Psoas muscle (tissue), 8 donors: ENCODE measurements at places on chromosomes 2 and 18.

DNA sequence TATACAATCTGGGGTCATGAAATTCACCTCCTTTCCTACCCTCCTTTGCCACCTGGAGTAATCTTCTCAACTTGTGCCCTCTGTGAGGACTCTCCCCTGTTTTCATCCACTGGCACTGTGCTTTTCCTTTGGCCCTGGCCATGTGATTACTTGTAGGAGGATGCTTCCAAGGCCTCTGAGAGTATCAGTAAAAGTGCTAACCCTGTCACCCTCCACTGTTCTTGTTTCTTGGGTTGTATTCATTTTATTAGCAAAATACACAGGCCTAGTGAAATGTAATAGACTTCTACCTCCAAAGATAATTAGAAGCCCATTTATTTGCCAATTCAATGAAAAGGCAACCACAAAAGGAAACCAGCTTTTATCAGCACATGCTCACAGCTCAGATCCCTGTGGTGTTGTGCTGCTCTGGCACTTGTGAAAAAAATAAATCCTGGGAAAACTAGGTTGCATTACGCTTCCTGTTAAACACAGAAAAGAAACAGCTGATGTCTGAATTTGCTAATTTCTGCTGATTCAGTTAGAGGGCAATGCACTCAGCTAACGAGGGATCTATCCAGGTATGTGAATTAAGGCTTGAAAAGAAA is 357.5 kb upstream of the ETAA1 start:
- no peak overlapping the region for H3K27ac ChIP-seq
- no peaks in the 10 kb centered on the region for H3K36me3 ChIP-seq

- H3K4me1 ChIP-seq, result no peaks in the 10 kb centered on the region
- H3K27ac ChIP-seq, result no peak overlapping the region
- H3K27me3 ChIP-seq, result no peaks in the 10 kb centered on the region
- no peaks in the 10 kb centered on the region for H3K36me3 ChIP-seq
- no peak overlapping the region for H3K4me3 ChIP-seq
Measured at GRCh38 chr2:167275046-167275445, 386.8 kb downstream of the XIRP2 start.

DNA sequence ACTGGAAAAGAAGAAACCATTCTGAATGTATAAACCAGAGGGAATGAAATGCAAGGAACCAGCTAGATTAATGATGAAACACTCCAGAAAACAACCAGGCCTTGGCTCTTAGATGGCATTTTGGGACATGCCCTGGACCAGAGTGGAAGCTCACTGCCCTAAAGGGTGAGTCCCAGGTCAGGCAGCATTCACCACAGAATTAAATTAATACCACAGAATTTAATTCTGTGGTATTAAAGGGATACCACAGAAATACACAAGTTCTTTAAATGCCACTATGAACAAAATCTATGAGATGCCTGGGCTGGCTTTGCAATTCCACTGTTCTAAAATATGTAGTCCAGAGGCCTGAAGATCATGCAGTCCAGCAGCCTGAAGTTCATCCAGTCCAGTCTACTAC is 122.3 kb upstream of the KYNU start:
- no peak overlapping the region for H3K27ac ChIP-seq
- no peaks in the 10 kb centered on the region for H3K27me3 ChIP-seq
- H3K4me3 ChIP-seq, result no peak overlapping the region
- DNase-seq, result no peak
- H3K36me3 ChIP-seq, result no peaks in the 10 kb centered on the region
- H3K4me1 ChIP-seq, result no peaks in the 10 kb centered on the region

- H3K4me1 ChIP-seq, result no peaks in the 10 kb centered on the region
- no peak for DNase-seq
- H3K36me3 ChIP-seq, result no peaks in the 10 kb centered on the region
- H3K27me3 ChIP-seq, result no peaks in the 10 kb centered on the region
Measured at GRCh38 chr2:2456721-2457120, 125.6 kb upstream of the MYT1L start.

DNA sequence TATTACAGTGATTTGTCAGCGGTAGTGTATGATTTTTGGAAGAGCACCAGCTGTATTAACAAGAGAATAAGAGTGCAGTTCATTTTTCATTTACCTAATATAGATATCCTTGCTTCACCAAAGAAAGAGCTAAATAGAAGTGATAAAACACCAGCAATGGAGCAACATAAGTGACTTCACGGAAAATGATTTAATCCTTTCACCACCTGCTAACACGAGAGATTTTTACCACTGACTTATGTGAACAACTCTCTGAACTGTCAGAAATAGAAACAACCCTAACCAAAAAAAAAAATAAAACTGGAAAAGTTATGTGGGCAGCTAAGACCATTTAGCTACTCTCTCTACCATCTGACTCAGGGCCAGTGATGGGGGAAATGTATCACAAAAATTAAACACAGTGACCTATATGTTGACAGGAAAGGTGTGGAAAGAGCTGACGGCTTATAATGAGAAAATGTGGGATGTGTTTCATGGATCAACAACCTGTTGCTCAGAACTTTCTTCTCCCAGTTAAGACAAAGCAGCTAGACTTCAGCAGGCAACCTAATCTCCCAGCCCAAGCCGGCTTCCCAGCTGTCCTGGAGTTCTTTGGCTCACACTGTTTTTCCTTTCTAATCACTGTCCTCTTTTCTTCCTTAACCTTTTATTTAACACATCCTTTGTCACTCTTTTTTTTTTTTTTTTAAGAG is 272.7 kb downstream of the SS18 start:
- H3K36me3 ChIP-seq, result no peaks in the 10 kb centered on the region
- no peaks in the 10 kb centered on the region for H3K27me3 ChIP-seq
- no peak for DNase-seq
- no peak overlapping the region for H3K4me3 ChIP-seq
- H3K4me1 ChIP-seq, result no peaks in the 10 kb centered on the region

GRCh38 chr18:66046032-66046602 is 295.3 kb downstream of the CDH7 start:
- H3K4me1 ChIP-seq, result no peaks in the 10 kb centered on the region
- no peak overlapping the region for H3K27ac ChIP-seq
- H3K36me3 ChIP-seq, result no peaks in the 10 kb centered on the region
- H3K4me3 ChIP-seq, result no peak overlapping the region
- DNase-seq, result no peak

DNA sequence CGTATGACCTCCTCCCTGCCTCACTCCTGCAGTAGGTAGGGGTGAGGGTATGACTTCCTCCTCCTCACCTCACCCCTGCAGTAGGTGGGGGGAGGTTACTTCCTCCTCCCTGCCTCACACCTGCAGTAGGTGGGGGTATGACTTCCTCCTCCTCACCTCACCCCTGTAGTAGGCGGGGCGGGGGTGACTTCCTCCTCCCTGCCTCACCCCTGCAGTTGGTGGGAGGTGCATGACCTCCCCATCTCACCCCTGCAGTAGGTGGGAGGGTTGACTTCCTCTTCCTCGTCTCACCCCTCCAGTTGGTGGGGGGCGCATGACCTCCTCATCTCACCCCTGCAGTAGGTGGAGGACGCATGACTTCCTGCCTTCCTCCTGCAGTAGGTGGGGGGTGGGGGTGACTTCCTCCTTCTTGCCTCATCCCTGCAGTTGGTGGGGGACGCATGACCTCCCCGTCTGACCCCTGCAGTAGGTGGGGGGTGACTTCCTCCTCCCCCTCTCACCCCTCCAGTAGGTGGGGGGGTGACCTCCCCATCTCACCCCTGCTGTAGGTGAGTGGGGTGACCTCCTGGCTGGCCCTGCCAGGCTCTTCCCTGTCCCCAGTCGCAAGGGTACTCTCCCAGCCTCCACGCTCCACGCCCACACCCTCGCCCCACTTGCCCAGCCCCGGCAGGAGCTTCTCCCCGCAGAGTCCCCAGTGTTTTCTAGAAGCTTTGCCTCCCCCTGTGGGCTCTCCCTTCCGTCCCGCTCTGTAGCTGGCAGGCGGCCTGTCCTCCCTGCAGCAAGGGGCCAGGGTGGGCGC is 39.3 kb downstream of the TSHZ1 start:
- H3K36me3 ChIP-seq, result no peaks in the 10 kb centered on the region
- H3K27me3 ChIP-seq, result no peaks in the 10 kb centered on the region
- peaks cover 49% of the 10 kb centered on the region for H3K4me1 ChIP-seq
- H3K27ac ChIP-seq, result no peak overlapping the region
- DNase-seq, result no peak
- H3K4me3 ChIP-seq, result no peak overlapping the region

GRCh38 chr2:39228413-39229209 is 15.2 kb downstream of the CDKL4 start:
- no peaks in the 10 kb centered on the region for H3K4me1 ChIP-seq
- no peak overlapping the region for H3K27ac ChIP-seq
- no peak for DNase-seq
- H3K36me3 ChIP-seq, result no peaks in the 10 kb centered on the region
- no peaks in the 10 kb centered on the region for H3K27me3 ChIP-seq

DNA sequence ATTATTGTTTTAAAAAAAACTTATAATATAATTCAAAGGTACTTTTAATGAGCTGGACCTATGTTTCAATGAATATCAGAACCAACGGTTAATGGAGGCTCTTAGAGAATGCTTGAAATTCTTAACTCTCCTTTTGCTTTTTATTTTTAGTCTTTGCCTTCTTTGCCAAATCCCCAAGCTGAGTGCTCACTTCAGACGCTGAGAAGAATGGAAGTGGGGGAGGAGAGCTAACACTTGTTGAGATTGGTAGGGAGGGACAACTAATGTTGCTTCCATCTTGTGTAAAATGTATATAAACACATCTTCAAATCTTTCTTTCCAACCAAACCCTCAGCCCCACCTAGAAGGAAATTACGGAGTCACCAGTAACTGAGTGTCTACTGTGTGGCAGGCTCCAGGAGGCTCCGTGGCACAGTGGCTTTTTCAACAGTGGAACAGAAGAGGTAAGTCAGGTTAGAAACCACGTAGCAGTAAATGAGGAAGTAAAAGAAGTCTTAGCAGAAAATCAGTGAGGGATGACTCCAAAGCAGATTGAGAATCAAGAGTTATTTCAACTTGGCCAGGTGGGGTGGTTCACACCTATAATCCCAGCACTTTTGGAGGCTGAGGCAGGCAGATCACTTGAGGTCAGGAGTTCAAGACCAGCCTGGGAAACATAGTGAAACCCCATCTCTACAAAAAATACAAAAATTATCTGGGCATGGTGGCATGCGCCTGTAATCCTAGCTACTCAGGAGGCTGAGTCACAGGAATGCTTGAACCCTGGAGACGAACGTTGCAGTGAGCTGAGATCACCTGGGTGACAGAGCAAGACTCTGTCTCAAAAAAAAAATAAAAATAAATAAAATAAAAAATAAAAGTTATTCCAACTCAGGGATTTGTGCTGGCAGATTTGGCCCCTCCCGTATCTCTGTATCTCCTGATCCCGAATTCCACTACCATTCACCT is 45.0 kb upstream of the CREB1 start:
- peaks cover 19% of the 10 kb centered on the region for H3K4me1 ChIP-seq
- no peak overlapping the region for H3K4me3 ChIP-seq
- no peak overlapping the region for H3K27ac ChIP-seq
- no peaks in the 10 kb centered on the region for H3K36me3 ChIP-seq
- no peak for DNase-seq

DNA sequence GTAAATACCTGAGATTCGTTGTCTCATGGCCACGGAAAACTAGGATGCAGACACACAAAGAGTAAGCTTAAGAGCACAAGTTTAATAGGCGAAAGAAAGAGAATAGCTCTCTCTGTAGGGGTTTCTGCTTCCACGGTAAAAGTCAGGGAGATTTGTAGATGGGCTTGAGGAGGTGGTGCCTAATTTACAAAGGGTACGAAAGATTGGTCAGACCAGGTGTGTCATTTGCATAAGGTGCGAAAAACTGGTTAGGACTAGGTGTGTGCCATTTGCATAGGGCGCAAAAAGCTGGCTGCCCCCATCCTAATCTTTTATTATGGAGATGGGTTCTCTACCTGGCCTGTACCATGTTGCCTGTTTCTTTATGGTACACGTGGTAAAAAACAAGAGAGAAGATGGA is 170.5 kb upstream of the DOK6 start:
- H3K36me3 ChIP-seq, result no peaks in the 10 kb centered on the region
- no peak for DNase-seq
- H3K4me3 ChIP-seq, result no peak overlapping the region
- H3K4me1 ChIP-seq, result no peaks in the 10 kb centered on the region
- no peaks in the 10 kb centered on the region for H3K27me3 ChIP-seq

- H3K27ac ChIP-seq, result no peak overlapping the region
- H3K4me1 ChIP-seq, result peaks cover 3% of the 10 kb centered on the region
- H3K4me3 ChIP-seq, result no peak overlapping the region
- H3K27me3 ChIP-seq, result peaks cover 77% of the 10 kb centered on the region
- no peaks in the 10 kb centered on the region for H3K36me3 ChIP-seq
Measured at GRCh38 chr2:232349546-232349945, 29.0 kb upstream of the ALPP start.

DNA sequence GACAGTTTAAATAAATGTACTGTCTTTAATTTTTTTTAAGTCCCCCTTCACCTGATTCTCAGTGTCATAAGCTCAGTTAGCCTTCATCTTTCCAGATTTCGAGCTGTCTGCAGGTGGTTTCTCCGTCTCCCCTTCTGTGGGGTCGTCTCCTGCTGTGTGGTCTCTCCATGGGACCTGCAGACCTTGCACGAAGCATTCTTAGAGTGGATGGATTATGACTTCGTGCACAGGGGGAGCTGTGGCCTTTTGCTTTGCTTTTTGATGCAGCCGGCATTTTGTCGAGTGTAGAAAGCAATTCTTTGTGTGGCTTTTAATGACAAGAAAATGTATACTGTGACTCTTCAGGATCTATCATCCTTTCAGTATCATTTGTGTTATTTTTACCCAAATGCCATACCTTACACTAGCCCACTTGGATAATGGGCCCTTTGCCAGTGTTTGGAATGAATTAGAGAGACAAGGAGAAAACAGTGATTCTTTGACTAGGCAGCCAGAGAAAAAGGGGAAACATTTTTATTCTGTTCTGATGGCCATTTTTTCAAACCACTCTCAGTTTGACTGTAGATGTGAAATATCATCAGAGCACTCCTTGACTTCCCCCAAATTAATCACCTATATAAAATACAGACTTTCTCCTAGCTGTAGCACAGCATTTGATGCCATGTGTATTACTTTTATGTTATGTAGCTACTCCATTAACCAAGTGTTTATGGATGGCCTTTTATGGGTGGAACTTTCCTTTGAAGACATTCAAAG is 54.3 kb downstream of the ITGA6 start:
- H3K4me1 ChIP-seq, result peaks cover 4% of the 10 kb centered on the region
- H3K27ac ChIP-seq, result no peak overlapping the region
- H3K4me3 ChIP-seq, result no peak overlapping the region

- H3K4me3 ChIP-seq, result no peak overlapping the region
- H3K27ac ChIP-seq, result no peak overlapping the region
- no peaks in the 10 kb centered on the region for H3K36me3 ChIP-seq
- no peaks in the 10 kb centered on the region for H3K27me3 ChIP-seq
Measured at GRCh38 chr2:215619989-215620388, 184.1 kb upstream of the FN1 start.

GRCh38 chr2:151353995-151354394 is 3.4 kb upstream of the TNFAIP6 start:
- no peaks in the 10 kb centered on the region for H3K27me3 ChIP-seq
- no peak overlapping the region for H3K4me3 ChIP-seq
- no peaks in the 10 kb centered on the region for H3K4me1 ChIP-seq

GRCh38 chr2:231676243-231676642 is 32.1 kb upstream of the PTMA start:
- no peak overlapping the region for H3K27ac ChIP-seq
- H3K4me1 ChIP-seq, result peaks cover 13% of the 10 kb centered on the region
- H3K36me3 ChIP-seq, result no peaks in the 10 kb centered on the region
- H3K4me3 ChIP-seq, result no peak overlapping the region
- no peaks in the 10 kb centered on the region for H3K27me3 ChIP-seq
- no peak for DNase-seq

GRCh38 chr2:26516246-26516645 is 38.3 kb upstream of the OTOF start:
- no peak for DNase-seq
- no peaks in the 10 kb centered on the region for H3K4me1 ChIP-seq
- no peak overlapping the region for H3K27ac ChIP-seq
- H3K4me3 ChIP-seq, result no peak overlapping the region
